Epithelial cell of proximal tubule (primary cell): ENCODE measurements at places on chromosomes 6 and 20. TPM values are rescaled to one million over a fixed set of nuclear protein-coding genes. Genes with fewer than 3 reads are reported as not detected.

- DNase-seq = no peak
Observed at GRCh38 chr20:58993332-58994248, 12.5 kb downstream of the NELFCD start.

DNA sequence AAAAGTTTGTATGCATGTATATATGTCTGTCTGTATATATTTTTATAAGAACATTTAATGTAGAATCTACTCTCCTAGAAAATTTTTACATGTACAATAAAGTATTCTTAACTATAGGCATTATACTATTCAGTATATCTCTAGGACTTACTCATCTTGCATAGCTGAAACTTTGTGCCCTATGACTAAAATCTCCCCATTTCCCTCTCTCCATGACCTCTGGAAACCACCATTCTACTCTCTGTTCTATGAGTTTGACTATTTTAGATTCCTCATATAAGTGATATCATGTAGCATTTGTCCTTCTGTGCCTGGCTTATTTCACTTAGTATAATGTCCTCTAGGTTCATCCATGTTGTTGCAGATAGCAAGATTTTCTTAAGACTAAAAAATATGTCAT is 205.1 kb upstream of the SMLR1 start:
- DNase-seq = no peak

GRCh38 chr6:152458648-152459644 is 178.2 kb downstream of the SYNE1 start:
- no peak for DNase-seq

GRCh38 chr6:13710552-13711323 is 897 bp downstream of the RANBP9 start:
- DNase-seq = no peak

- DNase-seq = no peak
Observed at GRCh38 chr6:82987951-82988350, 77.7 kb downstream of the UBE3D start.

GRCh38 chr6:55666606-55667225 is 87.7 kb upstream of the HMGCLL1 start:
- no peak for DNase-seq

DNA sequence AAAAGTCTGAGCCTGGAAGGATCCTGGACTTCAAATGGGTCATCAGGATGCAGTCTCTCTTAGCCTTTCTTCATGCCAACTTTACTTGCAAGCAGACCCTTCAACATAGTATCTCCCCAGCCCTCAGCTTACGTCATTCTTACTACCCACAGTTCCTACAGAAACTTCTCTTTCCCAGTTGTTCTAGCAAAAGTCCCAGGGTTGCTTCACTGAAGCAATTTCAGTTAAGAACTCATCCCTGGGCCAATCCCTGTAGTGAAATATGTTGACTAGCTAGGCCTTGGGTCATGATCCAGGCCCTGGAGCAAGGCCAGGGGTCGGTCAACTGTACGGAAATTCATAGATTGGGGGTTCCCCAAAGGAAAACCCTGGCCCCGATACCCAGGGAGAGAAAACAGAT is 8.6 kb upstream of the FAM83D start:
- no peak for DNase-seq

- no peak for DNase-seq
Observed at GRCh38 chr6:159616456-159616855, 76.6 kb downstream of the SOD2 start.

DNA sequence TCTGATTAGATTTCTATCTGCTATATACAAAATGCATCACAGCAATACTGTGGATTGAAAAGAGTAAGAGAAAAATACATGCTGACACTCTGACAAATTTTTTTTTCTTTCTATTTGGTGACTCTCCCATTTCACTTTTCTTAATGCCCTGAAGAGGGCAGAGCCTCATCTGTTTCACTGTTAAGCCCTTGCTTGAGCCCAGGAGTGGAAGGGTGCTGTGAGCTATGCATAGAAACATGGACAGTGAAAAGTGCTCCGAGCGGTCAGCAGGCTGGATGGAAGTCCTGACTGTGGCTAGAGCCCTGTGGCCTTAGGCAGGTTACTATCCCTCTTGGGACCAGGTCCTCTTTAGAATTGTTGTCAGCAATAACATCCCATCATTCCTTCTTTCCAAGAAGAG is 17.4 kb upstream of the CSE1L start:
- no peak for DNase-seq

GRCh38 chr6:151073146-151073545 is 166.6 kb upstream of the AKAP12 start:
- DNase-seq = no peak

DNA sequence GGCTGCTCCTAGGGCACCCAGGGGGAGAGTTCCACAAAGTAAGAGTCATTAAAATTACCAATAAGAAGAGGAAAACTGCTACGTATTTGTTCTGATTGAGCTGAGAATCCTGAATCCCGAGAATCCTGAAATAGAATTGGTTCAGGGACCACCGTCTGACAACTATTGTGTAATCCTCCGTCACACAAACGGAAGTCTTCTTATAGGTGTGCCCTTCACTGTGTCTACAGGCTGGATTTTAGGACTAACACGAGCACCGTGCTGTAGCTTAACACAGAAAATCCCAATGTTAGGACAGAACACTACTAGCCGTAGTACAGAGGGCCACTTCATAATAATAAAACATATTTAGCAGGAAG is 50.6 kb upstream of the RNF182 start:
- no peak for DNase-seq

DNA sequence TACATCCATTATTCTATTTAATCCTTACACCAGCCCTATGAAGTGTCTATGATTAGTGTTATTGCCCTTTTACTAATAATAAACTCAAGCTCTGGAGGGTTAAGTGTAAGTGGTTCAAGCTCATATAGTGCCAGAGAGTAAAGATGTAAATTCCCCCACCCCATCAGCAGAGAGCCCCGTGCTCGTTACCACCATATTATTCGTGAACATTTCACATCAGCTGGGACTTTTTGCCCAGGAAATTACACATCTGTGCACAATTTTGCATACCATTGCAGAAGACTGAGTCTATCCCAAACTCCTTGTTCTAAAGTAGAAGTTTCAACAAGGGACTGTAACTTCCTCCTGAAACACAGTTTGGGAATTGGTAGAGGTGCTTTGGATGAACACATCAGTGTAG is 220.1 kb downstream of the BCAS1 start:
- DNase-seq = no peak

- DNase-seq = no peak
Observed at GRCh38 chr6:142357879-142358278, 56.1 kb downstream of the ADGRG6 start.

- DNase-seq = no peak
Observed at GRCh38 chr6:150566486-150566885, 33.2 kb upstream of the PLEKHG1 start.

DNA sequence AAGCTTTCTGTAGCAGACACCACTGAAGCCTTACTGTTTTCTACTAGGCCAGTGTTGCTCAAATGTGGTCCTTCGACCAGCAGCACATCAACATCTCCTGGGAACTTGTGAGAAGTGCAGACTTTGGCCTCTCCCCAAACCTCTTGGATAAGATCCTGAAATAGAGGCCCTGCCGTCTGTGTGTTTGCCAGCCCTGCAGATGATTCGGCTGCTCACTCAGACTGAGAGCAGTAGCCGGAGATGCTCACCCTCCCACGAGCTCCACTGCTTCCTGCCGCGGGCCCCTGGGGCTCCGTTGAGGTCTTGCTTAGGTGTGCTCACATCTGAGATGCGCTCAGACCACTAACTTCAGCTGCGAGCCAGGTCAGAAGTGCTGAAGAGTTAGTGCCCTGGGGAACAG is 129.5 kb upstream of the SSTR4 start:
- DNase-seq = no peak

Gene EMILIN3
- 0.40 and 1.2 TPM in 2 replicates for total RNA-seq

Gene LY6G6F
- total RNA-seq = not detected in 2 replicates

Gene AVP
- not detected in 2 replicates for total RNA-seq

Gene TFAP2A
- 6.4 and 17.8 TPM in 2 replicates for total RNA-seq

Gene BANF2
- total RNA-seq = not detected in 2 replicates

Gene CGAS
- total RNA-seq = 9.1 and 18.2 TPM in 2 replicates
